ENCODE measurements at places on chromosomes 7 and 10. TPM values are rescaled to one million over a fixed set of nuclear protein-coding genes. Genes with fewer than 3 reads are reported as not detected.
A peak's percentile ranks its signal among the peaks of the same experiment; 100 is the strongest.

DNA sequence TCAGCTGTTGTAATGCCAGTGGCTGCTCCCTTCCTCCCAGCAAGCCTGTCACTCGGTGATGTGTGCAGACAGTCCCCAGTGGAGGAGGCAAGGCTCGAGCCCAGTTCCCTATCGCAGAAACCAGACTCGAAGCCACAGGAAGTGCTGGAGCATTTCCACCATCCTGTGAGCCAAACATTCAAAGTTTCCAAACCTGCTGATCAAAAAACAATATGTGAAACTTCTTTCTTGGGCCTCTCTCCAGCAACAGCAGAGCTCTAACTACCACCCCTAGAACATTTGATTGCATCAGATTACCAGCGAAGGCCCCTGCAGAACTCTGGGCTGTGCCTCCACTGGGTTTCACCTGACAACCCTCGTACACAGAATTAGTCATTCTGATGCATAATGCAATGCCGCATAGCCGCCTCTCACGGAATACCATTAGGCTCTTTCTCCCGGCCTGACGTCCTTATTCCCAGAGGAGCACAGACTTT is 94.0 kb downstream of the ELMO1 start:
- no peaks in the 10 kb centered on the region for H3K36me3 ChIP-seq
- H3K4me3 ChIP-seq: no peak overlapping the region
- H3K27me3 ChIP-seq: no peaks in the 10 kb centered on the region
- DNase-seq: no peak
- peak overlapping the region; percentile 70 for H3K27ac ChIP-seq

GRCh38 chr7:925601-926000 is 28.9 kb downstream of the ADAP1 start:
- no peak for DNase-seq
- H3K27ac ChIP-seq: no peak overlapping the region
- H3K36me3 ChIP-seq: no peaks in the 10 kb centered on the region
- no peaks in the 10 kb centered on the region for H3K27me3 ChIP-seq
- H3K4me3 ChIP-seq: no peak overlapping the region
- no peaks in the 10 kb centered on the region for H3K4me1 ChIP-seq

DNA sequence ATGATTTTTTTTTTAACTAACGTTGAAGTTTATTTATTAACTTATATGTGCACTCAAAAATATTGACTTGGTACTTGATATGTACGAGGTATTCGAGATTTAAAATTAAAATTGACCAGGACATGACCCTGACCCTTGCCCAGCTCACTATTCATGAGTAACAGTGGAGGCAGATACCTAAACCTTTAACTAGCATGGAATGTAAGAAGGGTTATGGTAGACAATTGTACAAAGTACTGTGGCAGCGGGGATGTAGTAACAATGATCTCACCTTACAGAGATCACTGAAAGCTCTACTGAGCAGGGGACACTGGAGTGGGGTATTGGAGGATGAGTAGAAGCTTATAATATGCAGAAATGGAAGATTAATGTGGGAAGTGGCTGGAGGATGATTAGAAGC is 60.8 kb downstream of the ADRA2A start:
- H3K27ac ChIP-seq: no peak overlapping the region
- H3K27me3 ChIP-seq: no peaks in the 10 kb centered on the region
- no peaks in the 10 kb centered on the region for H3K4me1 ChIP-seq
- H3K4me3 ChIP-seq: no peak overlapping the region
- H3K36me3 ChIP-seq: no peaks in the 10 kb centered on the region

- no peak overlapping the region for H3K4me3 ChIP-seq
- no peak for DNase-seq
- no peaks in the 10 kb centered on the region for H3K36me3 ChIP-seq
- H3K27ac ChIP-seq: no peak overlapping the region
Observed at GRCh38 chr7:68256295-68256694, 1259.7 kb downstream of the TYW1 start.

The PRKG1 gene
- total RNA-seq: 10.9 TPM
